Progenitor cell of endocrine pancreas (in vitro differentiated cells): ENCODE measurements at places on chromosomes 11 and 22. TPM values are rescaled to one million over a fixed set of nuclear protein-coding genes. Genes with fewer than 3 reads are reported as not detected.

DNA sequence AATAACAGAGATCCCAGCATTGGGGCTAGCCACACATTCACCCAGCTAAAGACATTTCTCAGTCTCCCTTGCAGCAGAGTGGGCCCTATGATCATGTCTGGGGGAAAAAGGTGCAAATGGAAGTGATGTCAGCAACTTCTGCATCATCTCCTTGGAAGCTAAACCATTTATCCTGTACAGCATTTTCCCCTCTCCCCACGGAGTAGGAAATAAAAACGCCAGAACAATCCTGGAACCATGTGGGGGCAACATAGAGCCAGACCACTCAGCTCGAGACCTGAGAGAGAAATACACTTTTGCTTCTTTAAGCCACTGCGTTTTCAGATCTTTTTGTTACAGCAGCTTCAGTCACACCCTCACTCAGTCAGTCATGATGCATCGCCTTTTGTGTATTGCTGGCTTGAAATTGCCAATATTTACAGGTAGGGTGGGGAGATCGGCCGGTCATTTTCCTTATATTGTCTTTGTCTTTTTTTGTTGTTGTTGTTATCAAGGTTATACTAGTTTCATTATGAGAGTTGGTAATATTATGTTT lies 9.1 kb upstream of the RAC2 start:
- peaks cover 11% of the 10 kb centered on the region for H3K27me3 ChIP-seq
- H3K27ac ChIP-seq = no peak overlapping the region
- no peaks in the 10 kb centered on the region for H3K36me3 ChIP-seq
- no peak overlapping the region for H3K4me3 ChIP-seq

DNA sequence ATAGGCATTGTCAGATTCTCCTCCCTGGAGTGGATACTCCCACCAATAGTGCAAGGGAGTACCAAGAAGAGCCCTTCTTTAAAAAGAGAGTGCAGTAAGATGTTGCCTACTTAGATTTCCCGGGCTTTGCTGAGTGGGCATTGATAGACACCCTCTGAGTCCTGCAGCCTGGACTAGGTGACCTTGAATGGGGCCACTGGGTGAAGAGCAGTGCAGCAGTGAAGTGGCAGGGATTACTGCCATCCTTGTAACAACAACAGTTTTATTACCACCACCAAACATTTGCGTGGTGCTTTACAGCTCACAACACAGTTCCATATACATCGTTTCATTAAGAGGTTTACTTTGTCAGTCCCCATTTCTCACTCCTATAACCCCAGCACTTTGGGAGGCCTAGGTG lies 59.4 kb downstream of the MICAL2 start:
- no peak overlapping the region for H3K27ac ChIP-seq
- H3K27me3 ChIP-seq = no peaks in the 10 kb centered on the region
- H3K4me1 ChIP-seq = peaks cover 12% of the 10 kb centered on the region
- no peak overlapping the region for H3K4me3 ChIP-seq
- no peaks in the 10 kb centered on the region for H3K36me3 ChIP-seq

The CARS1 gene
- total RNA-seq = 56.4 and 64.5 TPM in 2 replicates

The DEUP1 gene
- 1.7 TPM in 2 replicates for total RNA-seq
